ENCODE measurements at places on chromosomes 6 and 20. TPM values are rescaled to one million over a fixed set of nuclear protein-coding genes. Genes with fewer than 3 reads are reported as not detected.
A peak's percentile ranks its signal among the peaks of the same experiment; 100 is the strongest.

- no peak for DNase-seq
These were observed 627.2 kb downstream of the BCKDHB start for GRCh38 chr6:80733641-80734040.

DNA sequence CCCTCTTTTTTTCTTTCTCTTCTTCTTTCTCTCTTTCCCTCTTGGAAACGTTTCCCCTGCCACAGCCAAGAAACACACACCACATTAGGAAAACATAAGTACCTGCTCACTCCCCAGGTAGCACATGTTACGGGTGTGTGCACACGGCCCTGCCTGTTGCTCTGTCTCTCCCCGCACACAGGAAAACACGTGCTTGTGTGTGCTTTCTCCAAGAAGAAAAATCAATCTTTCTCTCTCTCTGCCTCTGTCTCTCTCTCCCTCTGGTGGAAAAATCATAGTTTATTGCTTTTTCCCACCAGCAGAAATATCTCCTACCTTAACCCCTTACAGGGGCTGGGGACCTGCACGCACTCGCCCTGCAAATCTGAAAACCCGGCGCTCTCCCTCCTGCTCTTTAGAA lies 102.3 kb downstream of the EDN3 start:
- no peak for DNase-seq

- no peak for DNase-seq
These were observed 112.0 kb upstream of the CARMIL1 start for GRCh38 chr6:25166955-25167748.

GRCh38 chr20:31822421-31823330 lies 3.5 kb downstream of the MYLK2 start:
- peak; percentile 92 for DNase-seq

DNA sequence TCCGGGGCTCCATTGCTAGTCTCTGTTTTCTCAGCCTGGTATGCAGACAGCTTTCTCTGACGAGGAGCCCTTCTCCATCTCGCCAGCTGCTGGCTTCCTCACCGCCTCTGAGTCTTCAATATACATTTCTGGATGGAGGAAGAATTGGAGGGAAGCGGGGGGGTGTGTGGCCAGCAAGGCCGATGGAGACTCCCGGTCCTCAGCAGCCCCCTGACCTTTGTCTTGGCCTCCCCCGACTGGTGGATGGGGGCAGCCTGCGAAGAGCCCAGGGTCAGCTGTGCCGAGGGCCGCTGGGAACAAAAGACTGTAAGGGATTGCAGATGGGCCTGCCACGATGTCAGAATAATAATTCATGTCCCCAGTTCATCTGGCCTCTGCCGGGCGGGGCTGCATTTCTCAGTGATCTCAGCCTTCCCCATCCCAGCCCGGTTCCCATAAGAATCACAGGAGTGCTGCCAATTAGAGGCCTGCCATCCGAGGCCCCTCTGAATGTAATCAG lies 54.3 kb upstream of the STX16 start:
- DNase-seq, result no peak

Gene NKX2-2
- total RNA-seq, result not detected

Gene VGLL2
- total RNA-seq, result not detected

GRCh38 chr6:95690328-95690727 lies 113.0 kb downstream of the MANEA start:
- DNase-seq, result no peak

GRCh38 chr20:4234128-4234527 lies 218.8 kb upstream of the RNF24 start:
- DNase-seq, result no peak

- DNase-seq, result peak; percentile 92
These were observed at the start of gene COMMD7 for GRCh38 chr20:32743237-32744112. Gene COMMD7, minus strand, starts transcription at chr20:32743467. Its CDS starts 76 bp downstream, at chr20:32743391.

DNA sequence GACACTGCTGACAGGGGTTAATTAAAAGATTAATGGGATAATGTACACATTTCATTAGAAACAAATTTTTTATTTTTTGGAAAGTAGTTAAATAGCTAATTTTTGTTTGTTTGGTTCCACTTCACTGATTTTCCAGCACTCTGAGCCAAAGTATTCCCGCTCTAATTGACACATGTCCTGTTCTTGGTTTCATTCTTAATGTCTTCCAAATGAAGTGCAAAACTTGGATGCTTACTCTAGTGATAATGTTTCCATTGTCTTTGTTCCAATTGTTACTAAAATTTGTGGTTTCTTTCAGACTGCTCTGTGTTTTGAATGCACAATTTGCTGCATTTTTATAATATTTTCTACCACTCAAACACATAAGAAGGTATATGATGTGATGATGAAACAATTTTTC lies 794.3 kb downstream of the PHF3 start:
- no peak for DNase-seq

DNA sequence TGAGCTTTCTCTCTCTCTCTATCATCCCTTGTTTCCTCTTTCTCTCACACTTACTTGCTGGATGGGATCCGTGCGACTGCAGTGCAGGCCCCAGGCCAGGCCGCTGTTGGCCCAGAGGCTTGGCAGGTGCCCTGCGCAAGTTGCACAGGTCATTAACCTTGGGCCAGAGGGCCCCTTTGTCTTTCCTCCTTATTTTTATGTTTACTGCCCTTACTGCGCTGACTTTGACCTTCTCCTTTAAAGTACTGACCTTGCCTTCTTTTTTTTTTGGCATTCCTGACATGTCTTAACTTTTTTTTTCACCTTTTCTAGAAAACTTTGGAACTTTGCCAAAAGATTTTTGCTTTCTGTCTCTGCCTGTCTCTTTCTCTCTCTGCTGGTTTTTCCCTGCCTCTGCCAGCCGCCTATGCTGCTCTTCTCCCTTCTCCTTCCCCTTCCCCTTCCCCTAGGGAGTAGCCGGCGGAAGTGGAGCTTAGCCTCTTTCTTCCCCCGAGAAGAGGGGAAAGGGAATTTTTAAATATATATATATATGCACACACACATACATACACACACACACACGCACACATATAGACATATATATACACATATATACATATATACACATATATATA lies 59.6 kb upstream of the CDH4 start:
- no peak for DNase-seq

Gene ARMH2
- total RNA-seq, result 0.30 TPM

Gene SLC35A1
- total RNA-seq, result 9.1 TPM

- DNase-seq, result no peak
These were observed 45.9 kb downstream of the CDH4 start for GRCh38 chr20:61297986-61298385.

DNA sequence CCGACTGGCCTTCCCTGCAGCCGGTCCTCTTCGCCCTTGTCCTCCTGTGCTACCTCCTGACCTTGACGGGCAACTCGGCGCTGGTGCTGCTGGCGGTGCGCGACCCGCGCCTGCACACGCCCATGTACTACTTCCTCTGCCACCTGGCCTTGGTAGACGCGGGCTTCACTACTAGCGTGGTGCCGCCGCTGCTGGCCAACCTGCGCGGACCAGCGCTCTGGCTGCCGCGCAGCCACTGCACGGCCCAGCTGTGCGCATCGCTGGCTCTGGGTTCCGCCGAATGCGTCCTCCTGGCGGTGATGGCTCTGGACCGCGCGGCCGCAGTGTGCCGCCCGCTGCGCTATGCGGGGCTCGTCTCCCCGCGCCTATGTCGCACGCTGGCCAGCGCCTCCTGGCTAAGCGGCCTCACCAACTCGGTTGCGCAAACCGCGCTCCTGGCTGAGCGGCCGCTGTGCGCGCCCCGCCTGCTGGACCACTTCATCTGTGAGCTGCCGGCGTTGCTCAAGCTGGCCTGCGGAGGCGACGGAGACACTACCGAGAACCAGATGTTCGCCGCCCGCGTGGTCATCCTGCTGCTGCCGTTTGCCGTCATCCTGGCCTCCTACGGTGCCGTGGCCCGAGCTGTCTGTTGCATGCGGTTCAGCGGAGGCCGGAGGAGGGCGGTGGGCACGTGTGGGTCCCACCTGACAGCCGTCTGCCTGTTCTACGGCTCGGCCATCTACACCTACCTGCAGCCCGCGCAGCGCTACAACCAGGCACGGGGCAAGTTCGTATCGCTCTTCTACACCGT lies 6.1 kb downstream of the UBD start:
- peak; percentile 70 for DNase-seq

Gene PSORS1C1
- total RNA-seq, result not detected

Gene MARCKS
- not detected for total RNA-seq

DNA sequence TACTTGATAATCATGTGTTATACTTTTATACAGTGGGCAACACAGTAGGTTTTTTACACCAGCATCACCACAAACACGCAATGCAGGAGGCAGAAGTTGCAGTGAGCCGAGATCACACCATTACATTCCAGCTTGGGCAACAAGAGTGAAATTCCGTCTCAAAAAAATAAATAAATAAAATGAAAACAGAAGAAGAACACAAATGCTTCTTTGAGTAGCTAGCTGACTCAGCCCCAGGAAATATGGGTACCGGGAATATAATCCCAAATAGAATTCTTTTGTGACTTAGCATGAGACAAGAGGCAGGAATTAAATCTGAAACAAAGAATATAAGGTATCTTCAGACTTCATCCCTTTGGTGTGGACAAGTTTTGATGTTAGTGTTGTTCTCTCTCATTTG lies 164.2 kb upstream of the ATXN1 start:
- DNase-seq, result no peak

DNA sequence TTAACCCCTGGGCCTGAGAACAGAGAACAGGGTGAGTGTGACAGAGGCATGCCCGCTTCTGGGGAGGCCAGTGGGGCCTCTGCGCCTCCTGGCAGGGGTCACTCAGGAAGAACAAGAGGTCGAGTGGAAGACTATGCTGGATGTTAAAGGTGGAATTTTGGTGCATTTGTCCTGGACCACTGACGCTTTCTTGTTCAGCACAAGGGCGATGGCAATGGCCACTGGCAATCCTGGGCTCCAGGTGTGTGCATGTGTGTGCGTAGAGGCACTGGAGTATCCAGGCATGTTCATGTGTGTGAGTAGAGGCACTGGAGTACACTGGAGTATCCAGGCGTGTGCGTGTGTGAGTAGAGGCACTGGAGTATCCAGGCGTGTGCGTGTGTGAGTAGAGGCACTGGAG lies 23.5 kb upstream of the NPBWR2 start:
- peak; percentile 37 for DNase-seq

Gene HLA-DQA1
- 3.6 TPM for total RNA-seq

Gene UBD
- 0.62 TPM for total RNA-seq

All from activated CD4-positive, alpha-beta T cell treated with anti-CD3 and anti-CD28 coated beads, Interleukin-2, amount 10 ng/mL, durations not matched to agents 24 days and 14 days (primary cell).